ENCODE measurements at places on chromosomes 16 and 17. TPM values are rescaled to one million over a fixed set of nuclear protein-coding genes. Genes with fewer than 3 reads are reported as not detected.

PDPR gene
- 14.3 TPM for total RNA-seq

- DNase-seq: no peak
These were observed 5.0 kb upstream of the SERPINF2 start for GRCh38 chr17:1737531-1738291.

SLC47A2 gene
- total RNA-seq: not detected

FZD2 gene
- total RNA-seq: not detected

DNA sequence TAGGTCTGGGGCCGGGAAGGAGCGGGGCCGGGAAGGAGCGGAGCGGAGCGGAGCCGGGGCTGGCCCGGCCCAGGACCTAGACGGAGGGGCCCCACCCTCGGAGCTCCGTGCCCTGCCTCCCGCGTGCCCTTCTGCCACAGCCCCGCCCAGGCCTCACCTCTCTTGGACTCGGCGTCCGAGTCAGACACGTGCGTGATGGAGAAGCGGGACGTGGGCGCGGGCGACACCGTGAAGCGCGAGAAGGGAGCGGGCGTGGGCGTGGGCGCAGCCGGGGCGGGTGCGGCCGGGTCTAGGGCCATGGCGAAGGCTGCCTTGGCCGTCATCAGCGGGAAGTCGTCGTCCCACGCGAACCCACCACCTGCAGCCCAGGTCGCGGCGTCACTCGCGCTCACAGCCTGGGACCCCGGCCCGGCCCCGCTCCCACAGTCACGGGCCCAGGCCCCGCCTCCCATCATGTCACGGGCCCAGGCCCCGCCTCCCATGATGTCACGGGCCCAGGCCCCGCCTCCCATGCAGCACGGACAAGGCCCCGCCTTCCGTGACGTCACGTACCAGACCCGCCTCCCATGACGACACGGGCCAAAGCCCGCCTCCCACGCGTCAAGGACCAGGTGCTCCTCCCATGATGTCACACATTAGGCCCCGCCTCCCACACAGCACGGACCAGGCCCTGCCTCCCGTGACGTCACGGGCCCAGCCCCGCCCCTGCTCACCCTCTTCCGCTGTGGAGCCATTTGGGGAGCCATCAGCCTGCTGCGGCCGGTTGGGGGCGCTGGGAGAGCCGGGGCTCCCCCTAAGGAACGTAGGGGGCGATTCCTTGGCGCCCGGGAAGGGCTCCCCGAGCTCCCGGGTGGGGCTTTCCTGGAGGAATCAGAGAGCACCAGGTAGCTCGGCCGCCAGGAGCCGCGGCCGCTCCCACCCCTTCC lies 45.8 kb upstream of the PVALEF start:
- peak; percentile 90 for DNase-seq

TSR1 gene
- total RNA-seq: 51.5 TPM

GRCh38 chr16:25011891-25012514 lies 3.2 kb downstream of the ARHGAP17 start:
- no peak for DNase-seq

HS3ST2 gene
- not detected for total RNA-seq

DNA sequence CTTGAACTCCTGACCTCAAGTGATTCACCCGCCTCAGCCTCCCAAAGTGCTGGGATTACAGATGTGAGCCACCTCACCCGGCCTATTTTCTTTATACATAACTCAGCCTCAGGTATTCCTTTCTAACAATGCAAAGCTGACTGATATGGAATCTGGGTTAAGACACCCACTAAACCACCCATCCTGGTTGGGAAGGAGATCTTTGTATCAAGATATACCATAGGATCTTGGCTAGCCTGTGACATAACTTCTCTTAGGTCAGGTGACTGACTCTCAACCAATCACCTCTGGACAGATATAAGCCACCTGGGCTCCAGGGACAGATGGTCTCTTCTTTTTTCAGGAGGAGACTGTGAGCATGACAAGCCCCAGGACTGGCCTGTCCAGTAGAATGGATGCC lies 51.2 kb upstream of the NKD1 start:
- DNase-seq: no peak

DNA sequence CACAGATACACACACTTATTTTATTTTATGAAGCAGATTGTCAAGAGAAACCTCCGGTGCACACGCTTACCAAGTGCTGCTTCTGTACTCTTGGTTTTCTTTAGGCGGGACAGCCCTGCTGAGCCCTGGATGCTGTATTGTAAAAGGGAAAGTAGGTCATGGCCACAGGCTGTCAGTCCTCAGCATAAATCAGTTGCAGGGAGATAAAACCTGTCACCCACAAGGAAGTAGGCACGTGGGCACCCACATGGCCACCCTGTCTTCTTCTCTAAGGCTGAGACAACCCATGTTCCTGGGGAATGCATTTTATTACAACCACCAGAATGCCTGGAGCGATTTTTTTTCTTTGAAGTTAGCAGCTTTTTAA lies 59.3 kb downstream of the ASIC2 start:
- DNase-seq: no peak

DNA sequence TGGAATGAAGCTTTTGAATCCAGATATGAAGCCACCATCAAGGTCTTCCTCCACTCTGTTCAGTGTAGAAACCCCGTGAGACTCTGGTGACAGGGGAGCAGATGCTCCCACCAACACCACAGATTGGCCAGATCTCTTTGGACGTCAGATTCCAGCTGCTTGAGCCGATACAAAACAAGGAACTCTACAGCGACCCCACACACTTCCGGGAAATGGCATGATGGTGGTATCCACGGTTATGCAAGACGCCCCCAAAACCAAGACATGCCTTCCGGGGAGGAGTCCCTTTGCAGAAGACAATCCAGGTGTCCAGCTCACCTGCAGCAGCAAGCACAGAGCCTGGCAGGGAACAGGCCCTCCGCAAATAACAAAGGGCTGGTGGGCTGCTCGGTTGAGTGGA lies 19.8 kb upstream of the PITPNA start:
- no peak for DNase-seq

DNA sequence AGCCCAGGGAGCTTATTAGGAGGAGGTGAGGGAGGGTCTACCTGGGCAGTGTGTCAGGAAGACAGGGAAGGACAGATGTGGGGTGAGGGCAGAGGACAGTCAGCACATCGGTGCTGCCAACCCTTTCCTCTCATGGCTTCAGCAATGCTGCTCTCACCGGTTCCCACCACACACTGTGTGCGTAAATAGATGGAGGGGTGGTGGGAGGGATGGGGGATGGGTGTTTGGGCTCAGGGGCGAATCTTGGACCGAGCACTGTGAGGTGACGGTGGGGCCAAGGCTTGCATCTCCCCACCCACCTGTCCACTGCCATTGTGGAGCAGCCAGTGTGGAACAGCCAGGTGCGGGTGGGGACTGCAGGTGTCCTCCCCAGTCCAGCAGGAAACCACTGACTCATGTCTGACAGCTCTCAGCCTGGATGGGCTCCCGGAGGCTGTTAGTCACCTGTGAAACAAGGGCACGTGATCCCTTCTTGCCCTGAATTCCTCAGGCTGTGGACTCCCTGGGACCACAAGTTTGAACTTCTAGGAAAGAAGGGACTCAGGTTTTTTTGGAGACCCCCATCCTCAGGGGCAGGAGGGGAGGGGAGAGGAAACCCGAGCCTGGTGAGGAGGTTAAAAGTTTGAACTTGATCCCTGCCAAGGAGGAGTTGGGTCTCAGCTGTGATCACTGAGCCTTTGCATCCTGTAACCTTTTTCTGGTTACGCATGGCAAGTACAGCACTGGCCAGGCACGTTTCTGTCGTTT lies 42.7 kb upstream of the SMPD3 start:
- peak; percentile 32 for DNase-seq

DNA sequence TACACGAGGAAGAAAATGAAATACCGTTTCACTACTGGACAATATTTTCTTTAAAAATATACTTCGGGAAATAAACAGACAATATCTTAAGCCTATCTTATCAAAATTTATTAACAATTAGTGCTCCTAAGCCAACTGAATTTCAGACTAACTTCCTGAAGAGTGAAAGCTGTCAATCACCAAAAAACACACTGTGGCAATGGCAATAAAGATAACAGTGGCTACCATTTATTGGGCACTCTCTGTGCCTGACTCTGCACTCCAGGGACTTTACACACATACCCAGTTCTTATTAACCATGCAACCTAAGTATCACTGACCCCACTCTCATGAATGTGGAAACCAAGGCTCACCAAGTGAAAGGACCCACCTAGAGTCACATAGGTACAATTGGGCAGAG lies 83.7 kb downstream of the NCOR1 start:
- no peak for DNase-seq

GRCh38 chr17:57774872-57775271 lies 29.8 kb upstream of the CCDC182 start:
- no peak for DNase-seq

SLC5A2 gene
- not detected for total RNA-seq

GRCh38 chr17:65467156-65467555 lies 94.3 kb downstream of the AXIN2 start:
- DNase-seq: no peak

DNA sequence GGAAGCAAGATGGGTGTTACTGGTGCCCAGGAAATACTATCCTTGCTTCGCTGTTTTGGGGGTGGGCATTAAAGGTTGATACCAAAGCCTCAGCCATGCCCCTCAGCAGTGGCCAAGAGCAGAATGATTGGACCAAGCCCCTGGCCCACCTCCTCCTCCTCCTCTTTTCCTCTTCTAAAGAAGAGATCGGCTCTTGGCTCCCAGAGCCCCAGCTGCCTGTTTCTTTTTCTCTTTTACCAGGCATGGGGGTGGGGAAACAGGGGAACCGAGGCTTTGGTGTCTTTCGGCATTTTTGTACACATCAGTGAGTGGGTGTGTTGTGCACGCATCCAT lies 5.8 kb downstream of the THRA start:
- DNase-seq: no peak

DNA sequence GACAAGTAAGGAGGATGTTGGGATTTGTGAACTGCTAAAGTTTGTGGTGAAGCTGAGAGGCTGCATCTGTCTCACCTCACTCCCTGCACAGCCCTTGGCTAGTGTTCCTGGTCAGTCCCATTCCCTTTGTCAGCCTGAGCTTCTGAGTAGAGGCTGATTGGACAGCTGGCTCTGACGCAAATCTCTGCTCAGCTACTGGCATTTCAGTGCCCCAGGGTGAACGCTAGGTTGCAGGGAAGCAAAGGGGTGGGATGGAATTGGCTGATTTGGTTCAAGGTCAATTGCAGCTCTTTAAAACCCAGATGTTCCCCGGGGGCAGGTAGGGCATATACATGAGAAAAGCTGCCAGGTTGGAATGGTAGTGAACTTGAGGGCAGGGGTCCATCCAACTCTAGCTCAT lies 23.1 kb upstream of the CNOT1 start:
- DNase-seq: no peak

SCGB1C2 gene
- not detected for total RNA-seq

DNA sequence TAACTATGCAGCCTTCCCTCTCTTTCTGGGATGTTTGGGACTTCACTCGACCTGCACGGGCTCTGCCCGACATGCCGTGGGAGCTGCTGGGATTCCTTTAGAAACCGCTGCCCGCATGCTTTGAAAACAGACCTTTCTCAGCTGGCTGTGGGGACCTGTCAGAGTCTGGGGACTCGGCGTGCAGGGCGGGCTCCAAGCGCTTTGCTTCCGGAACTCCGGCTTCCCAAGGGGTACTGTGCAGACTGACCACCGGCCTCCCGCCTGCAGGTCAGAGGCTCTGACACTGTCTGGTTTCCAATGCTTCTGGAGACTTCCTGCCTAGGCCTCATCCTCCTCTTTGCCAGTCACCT lies 11.8 kb downstream of the PRSS27 start:
- DNase-seq: no peak

SULT1A4 gene
- 0.91 TPM for total RNA-seq
